Activated CD4-positive, alpha-beta T cell treated with anti-CD3 and anti-CD28 coated beads, Interleukin-2, amount 10 ng/mL, durations not matched to agents 7 days and 5 days (primary cell): ENCODE measurements at places on chromosomes 4 and X.

DNA sequence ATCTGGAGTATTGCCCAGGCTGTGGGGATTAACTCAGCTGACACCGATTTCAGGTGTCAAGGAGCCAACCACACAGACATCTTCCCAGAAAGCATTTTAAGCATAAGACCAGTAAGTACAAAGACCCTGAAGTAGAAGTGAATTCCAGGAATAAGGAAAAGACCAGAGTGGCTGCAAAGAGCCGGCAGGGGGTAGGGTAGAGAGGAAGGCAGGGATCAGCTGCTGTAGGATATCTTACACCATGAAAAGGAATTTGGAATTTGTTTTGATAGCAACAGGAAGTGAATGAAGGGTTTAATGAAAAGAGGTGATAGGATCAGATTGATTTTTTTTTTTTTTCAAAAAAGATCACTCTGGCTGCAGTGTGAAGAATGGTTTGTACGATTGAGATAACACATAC, 113.6 kb upstream of the PPARGC1A start:
- DNase-seq, result no peak

DNA sequence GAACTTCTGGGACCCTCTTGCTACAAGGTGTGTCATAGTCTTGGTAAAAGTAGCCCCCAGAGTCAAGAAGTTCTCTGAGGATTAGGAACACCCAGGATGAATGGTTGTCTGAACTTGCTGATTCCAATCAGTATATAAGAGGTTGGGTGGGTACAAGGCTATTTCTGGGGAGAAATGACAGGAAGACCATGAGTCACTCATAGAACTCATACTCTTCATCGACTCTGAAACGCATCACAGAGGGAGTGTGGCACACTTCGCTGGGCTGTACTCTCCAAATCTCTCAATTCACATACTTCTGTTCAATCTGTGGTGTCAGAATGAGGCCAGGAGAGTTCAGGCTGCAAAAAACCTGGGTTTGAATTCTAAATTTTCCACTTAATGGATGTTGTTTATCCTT, 193.2 kb upstream of the LEF1 start:
- no peak for DNase-seq

DNA sequence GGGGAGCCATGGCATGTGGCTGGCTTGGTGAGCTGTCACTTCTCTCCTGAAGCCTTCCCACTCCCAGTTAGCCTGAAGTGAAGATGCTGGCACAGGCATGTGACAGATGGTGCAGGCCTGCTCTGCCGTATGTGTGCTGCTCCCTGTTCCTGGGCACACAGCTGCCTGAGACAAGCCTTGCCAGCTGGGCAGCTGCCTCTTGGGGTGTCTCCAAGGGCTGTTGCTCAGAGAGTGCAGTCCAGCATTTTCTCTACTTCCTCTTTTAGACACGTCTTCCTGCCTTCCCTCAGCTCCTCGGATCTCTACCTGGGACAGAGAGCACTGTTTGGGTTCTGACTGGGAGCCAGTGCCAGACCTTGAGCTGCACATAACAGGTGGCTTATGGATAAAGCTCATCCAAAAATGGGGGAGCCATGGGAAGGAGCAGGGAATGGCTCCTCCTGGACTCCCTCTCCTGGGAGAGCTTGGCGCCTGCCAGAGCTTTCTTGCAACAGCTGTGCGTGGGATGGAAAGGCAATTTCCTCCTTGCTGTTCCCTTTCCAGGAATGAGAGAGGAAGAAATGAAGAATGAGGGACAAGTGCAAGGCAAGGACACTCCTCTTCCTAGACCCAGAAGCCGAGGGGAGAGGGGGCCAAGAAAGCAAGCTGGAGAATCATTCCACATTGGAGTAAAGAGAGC, 132.9 kb downstream of the MSL3 start:
- DNase-seq, result no peak

GRCh38 chrX:17876135-17876534, 15.0 kb upstream of the RAI2 start:
- no peak for DNase-seq

DNA sequence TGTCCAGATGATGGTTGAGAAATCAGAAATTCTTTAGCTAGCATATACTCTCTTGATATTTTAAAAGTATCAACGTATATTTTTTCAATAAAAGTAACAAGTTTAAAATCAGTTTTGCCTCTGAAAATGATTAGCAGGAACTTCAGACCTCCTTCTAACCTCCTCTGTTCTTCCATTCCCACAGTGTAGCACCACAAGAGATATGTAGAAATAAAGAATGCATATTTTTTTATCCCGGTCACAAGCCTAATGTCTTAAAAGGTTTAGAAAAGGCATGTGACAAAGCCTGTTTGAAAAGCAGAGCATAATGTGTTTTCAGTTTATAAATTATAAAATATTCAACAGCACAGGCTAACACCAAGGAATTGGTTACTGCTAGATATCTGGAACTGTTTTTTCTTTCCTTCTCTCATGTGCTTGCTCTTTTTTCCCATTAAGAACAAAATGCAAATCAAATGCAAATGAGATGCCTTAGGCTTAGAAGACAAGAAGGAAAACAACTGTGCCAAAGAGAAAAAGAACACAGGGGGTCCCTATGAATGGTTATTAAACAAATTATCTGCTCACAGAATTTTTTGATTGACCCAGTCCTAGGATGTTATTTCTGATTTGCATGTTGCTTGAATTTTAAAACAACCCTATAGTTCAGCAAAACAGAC, 351.7 kb upstream of the FAM241A start:
- no peak for DNase-seq

DNA sequence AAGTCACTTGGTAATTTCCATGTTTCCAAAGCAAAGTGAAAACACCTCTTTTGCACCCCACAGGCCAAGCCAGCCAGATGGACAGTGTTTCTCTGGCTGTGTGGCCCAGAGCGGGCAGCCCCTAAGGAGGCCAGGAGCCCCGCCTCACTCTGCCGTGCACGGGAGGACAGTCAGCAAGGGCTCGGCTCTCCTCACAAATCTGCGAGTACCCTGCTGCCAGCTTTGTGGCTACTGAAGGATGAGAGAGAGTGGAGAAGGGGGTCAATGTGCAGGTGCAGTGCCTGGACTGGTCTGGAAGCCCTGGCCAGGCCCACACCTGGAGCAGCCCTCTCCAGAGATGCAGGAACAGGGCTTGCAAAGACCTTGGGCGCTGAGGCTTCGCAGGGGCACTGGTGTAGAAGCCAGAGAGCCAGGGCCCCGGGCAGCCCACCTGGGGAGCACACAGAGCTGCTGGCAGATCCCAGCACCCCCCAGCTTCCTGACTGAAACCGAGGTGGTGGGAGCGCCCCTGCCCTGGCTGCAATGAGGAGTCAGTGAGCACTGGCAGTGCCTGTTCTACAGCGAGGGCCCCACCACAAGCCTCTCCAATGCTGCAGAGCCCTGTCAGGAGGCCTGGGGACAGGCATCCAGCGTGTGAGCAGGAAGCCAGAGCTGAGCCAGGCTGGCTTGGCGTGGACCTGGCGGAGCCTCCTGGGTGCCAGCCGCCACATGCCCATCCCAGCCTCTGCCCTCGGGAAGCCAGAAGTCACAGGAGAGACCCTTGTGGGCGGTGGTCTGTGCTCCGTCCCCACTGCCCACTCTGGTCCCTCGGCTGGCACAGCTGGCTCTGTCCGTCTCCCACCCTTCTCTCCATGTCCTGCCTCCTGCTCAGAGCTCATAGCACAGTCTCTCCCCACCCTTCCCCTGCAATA, 3.9 kb downstream of the SPON2 start:
- no peak for DNase-seq

- DNase-seq, result no peak
These were observed 885.0 kb upstream of the EPHA5 start for GRCh38 chr4:66555301-66555700.

DNA sequence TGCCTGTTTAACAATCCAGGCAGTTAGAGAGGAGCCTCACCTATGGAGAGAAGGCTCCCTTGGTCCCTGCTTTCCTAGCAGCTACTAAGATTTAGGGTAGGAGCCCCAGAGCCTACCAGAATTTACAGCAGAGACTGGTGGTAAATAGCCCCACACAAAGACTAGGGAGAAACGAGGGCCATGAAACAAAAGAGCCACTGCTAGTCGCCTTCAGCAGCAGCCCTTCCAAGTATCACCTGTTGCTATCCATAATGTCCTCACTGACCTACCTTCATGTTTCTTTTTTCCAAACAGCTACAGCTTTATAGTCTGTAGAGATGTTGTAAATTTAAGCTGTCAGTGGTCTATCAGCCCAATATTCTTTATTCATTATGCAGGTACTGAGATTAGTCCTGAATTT, 25.3 kb downstream of the ARHGEF6 start:
- no peak for DNase-seq

DNA sequence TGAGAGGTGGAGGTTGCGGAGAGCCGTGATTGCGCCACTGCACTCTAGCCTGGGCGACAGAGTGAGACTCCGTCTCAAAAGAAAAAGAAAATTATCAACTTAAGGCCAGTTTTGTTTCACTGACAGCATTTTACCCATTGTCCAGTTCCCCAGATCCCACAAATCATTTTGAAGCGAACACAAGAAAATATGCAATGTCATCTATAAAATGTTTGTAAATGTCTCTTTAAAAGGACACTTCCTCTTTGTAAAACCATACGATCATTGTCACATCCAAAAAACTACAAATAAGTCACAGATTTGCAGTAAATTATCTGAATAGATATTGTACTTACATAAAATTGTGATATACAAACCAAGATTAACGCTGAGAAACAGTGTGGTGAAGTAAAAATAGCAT, 147.6 kb downstream of the ATRX start:
- DNase-seq, result no peak
